NCI-H1048 (cell line): ENCODE measurements at places on chromosomes 3 and 15.

- no peak for DNase-seq
These were observed 781.6 kb upstream of the CFAP20DC start for GRCh38 chr3:59831394-59831793.

GRCh38 chr15:68431792-68432401 is at the start of gene ITGA11:
Gene ITGA11 (minus strand): TSS chr15:68432163. CDS start chr15:68432066, 97 bp downstream.
- DNase-seq, result no peak

GRCh38 chr3:12394569-12395271 is 89.6 kb upstream of the TSEN2 start:
- DNase-seq, result no peak

DNA sequence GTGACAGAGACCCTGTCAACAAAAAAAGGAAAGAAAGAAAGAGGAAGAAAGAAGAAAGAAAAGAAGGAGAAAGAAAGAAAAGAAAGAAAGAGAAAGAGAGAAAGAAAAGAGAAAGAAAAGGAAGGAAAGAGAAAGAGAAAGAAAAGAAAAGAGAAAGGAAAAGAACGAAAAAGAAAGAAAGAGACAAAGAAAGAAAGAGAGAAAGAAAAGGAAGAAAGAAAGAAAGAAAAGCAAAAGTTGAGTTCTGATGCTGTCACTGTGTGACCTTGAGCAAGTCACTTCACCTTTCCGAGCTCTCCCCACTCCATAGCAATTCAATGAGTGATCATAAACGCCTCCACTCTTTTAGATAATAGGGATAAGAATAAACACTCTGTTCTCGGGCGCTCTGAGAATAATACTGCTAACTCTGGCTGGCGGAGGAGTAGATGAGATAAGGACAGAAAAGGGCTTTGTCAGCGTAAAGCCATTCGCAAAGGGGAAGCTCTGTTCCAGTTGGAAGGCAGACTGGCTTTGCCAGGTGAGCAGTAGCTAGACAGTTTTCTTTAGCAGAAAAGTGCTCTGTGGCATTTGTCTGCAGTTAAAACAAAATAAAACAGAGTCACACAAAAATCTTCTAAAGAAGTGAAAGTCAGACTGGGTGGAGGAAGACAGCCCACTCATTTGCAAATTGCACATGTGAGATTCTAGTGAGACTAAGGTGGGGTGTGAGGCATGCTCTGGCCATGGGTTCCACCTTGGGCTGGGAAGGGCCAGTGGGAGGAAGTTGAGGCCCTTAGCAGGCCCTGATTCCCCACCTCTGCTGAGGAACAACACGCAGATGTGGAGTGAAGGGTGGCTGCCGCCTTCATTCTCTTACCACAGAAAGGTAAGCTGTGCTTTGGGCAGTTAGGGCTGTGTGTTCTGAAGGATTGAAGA is 9.6 kb upstream of the FLNB start:
- DNase-seq, result no peak

DNA sequence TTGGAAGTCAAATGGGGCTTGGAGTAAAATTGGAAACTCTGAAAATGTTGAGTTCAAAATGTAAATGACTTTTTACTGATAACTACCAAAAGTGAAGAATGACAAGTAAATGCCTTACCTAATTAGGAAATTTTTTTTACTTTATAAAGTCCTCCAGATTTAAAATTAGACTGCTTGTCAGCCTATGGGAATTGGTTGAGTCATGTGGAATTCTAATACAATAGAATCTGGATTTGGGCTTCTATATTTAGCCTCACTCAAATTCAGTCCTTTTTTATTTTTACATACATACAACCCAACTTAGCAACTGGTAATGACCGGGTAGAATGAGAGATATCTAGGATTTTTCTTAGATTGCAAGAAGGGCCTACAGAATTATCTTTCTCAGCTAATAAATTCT is 158.9 kb upstream of the CADPS start:
- no peak for DNase-seq

DNA sequence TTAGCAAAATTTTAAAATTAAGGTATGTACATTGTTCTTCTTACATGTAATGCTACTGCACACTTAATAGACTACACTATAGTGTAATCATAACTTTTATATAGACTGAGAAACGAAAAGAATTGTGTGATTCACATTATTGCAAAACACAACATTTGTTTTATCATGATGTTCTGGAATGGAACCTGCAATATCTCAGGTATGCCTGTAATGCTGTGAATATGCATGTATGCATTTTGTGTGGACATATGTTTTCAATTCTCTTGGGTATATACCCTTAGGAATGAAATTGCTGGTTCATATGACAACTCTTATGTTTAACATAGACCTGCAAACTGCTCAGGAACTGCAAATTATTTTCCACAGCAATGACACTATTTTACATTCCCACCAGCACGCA is 38.6 kb upstream of the TJP1 start:
- DNase-seq, result no peak

DNA sequence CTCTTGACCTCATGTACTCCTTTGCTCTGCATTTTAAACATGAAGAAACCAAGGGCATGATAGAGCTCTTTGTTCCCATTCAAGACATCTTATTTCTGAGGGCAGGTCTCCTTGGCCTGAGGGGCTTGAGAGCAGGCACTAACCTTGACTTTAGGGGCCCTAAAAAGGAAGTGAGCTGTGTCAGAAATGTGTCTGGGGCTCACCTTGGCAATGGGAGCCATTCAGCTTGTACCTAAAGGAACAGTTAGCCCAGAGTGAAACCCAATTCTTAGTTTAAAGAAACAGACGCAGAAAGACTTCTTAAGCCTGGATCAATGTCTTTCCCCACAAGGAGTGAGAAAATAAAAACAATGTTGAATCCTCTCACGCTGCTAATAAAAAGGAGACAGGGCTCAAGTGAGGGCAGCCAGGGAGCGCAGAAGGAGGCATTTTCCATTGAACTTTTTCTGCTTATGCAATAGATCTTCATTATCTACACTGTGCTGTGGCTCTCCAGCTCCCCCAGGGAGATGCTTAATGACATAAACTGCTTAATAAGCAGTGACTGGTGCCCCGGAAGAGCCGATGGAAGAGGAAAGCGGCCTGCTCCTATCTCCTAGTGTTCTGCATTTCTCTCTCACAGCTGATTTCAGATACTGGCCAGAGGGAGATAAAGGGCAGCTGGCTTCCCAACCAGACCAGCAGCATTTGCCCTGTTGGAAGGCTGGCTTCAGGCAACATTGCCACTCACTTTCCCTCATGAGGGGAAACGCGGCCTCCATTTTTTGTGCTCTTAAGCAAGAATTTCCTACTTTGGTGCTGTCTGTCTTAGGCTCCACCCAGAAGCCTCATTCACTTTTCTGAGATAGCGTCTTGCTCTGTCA is 152.0 kb downstream of the OPA1 start:
- DNase-seq, result no peak

DNA sequence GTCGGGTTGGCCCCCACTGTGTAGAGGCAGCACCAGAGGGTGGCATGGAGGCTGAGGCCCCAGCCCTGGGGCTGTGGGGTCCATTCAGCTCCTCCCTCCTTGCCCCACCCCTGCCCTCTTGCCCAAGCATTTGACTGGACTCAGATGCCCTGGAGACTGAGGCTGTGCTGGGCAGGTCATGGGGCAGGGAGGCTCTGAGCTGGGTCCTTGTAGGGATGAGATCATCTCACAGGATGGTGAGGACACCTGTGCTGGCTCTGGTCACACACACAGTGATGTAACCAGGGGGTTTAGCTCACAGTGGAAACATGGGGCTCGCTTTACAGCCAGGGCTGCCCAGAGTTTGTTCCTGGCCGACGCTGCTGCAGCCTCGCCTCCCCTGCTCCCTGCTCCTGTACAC is 17.8 kb downstream of the ALPK3 start:
- DNase-seq, result no peak

DNA sequence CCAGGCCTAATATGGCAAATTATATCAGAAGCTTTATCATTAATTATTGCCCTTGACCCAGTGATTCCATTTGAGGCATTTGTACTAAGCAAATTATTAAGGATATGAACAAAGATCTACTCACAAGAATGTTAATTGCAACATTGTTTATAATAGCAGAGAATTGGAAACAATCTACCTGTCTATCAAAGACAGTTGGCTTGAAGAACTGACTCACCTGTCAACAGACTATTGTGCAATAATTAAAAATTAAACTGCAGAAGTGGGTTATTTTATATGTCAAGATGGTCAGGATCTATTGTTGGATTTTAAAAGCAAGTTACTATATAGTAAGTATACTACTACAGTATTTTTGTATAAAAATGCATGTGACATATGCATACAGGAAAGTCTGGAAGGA is 6.7 kb upstream of the FETUB start:
- no peak for DNase-seq

GRCh38 chr3:57234613-57235575 is 7.4 kb downstream of the APPL1 start:
- DNase-seq, result no peak

DNA sequence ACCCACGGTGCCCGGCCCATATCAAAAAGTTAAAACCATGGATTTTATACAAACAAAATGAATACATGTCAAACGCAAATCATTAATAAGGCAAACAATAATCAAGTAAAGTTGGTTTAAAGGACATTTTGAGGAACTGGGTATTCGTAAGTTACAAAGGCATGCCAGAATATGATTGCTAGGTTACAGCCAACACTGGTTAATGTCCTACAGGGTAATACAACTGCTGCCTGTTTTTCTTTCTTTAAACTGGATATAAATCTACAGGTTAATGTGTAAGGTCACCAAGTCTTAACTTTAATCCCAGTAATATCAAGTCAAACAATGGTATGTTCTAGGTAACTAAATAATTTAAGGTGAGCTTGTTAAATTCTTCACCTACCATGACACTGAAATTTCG is 166.1 kb downstream of the PTPRG start:
- DNase-seq, result no peak

- DNase-seq, result no peak
These were observed 72.6 kb downstream of the RASGRF1 start for GRCh38 chr15:79017953-79018352.

DNA sequence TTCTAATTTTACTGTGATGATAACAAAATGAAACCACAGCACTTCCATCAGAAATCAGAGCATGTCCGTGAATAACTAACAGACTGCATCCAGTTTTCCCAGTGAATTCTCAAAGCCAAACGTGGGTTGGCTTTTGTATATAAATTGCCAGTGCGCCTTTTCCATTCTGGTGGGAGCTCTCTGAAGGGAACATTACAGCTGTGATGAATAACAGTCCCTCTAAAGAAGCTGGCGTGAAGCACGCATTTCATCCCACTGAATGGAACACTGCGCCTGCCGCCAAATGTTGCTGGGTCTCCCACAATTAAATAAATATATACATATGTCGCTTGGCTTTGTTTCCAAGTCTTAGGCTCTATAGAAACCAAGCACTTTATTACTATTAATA is 113.0 kb upstream of the PFN2 start:
- DNase-seq, result no peak

DNA sequence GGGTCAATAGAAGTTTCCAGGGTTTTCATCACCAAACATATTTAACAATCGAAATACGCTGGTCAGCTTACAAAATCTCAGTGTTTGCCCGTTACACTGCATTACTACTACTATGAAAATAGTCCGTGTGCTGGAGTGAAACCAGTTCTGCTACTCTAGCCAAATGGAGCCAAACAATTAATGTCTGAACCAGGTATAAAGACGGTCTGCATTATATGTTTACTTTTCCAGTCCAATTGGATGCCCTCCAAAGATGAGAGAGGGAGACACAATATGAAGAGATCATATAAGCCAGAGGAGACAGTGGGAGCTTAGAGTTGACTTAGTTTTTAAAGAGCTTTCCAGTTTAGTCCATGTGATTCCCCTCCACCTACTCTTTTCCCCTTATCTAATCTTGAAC is 6.3 kb upstream of the DUT start:
- no peak for DNase-seq

DNA sequence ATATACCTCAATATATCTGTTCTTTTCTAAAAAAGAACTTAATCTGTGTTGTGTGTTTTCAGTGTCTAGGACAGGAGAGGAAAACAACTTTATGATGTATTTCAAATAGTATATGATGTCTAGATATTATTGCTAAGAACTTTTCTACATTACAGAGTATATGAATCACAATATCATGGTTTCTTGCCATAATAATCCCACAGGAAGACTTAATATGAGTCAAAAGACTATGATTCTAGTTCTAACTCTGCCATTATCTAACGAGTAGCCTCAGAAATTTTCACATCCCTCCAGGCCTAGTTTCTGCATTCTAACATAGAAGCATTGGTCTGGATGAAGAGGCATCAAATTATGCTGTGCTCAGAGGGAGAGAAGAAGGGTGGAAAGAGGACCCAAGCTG is 107.7 kb upstream of the SPRED1 start:
- no peak for DNase-seq

- no peak for DNase-seq
These were observed 151.9 kb upstream of the LINGO1 start for GRCh38 chr15:77784361-77785292.
